ENCODE measurements at places on chromosomes 5 and 9.
A peak's percentile ranks its signal among the peaks of the same experiment; 100 is the strongest.

DNA sequence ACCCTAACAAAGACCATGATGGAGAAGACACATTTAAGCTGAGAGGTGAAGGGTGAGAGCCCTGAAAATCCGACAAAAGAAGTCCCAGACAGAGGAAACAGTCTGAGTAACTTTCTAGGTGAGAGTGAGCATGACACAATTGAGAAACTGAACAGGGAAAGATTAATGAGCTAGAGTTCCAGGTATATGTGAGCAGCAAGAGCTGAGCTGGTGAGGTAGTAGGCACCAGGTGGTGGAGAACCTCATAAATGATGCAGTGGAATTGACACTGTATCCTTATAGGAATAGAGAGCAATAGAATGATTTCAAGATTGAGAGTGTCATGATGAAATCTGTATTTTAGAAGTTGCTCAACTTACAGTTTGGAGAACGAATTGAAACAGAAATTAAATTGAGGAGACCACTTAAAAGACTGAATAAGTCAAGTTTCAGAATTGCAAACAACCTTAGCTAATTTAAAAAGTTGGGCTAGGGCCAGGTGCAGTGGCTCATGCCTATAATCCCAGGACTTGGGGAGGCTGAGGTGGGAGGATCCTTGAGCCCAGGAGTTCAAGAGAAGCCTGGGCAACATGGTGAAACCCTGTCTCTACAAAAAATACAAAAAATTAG is 89.8 kb downstream of the NREP start:
- no peak for DNase-seq

- no peak for DNase-seq
Measured at GRCh38 chr9:137012694-137013570, 15.1 kb downstream of the ABCA2 start.

DNA sequence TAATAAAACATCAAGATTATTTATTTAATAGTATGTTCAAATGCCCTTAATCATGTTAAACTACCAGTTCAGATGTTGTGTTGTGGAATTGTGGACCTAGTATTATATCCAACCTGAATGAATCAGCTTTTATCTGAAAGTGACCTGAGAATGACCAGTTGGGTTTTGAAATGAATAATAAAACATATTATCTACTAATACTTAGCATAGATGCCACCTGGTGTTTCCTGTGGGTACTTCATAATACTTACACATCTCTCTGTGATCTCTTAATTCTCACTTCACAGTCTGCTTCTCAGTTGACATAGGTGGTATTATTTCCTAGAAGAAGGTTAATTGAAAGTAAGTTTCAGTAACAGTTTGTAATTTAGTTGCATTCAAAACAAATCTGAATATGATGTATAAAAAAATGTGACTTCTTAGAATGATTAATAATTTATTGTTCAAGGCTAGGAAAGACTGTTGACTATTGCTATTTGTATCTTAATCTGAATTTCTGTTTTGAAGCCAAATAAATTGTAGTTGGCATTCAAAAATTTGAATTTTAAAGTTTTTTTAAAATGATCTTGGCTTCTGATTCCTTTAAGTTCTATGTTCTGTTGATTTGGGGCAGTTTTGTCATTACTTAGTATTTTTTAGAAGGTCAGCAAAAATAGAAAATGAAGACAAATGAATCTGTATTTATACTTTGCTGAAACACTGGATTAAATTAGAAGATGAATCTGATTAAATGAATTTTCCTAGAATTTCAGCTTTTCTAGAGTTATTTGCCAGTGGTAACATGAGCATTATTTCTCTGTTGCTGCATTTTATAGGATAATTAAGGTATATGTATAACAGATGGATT is 48.2 kb downstream of the KIF2A start:
- no peak for DNase-seq

GRCh38 chr9:132387133-132387532 is 19.5 kb downstream of the TTF1 start:
- no peak for DNase-seq

- no peak for DNase-seq
Measured at GRCh38 chr9:89843591-89843990, 238.8 kb downstream of the GADD45G start.

- DNase-seq = no peak
Measured at GRCh38 chr9:27599102-27599869, 26.0 kb upstream of the C9orf72 start.

- peak; percentile 64 for DNase-seq
Measured at GRCh38 chr9:34437006-34437925, 21.1 kb downstream of the FAM219A start.

Measured in activated CD8-positive, alpha-beta memory T cell treated with anti-CD3 and anti-CD28 coated beads, Interleukin-2, amount 50 U/mL, for 48 hours (primary cell).